IPS-NIHi11 (cell line): ENCODE measurements at places on chromosomes 3 and 15.

GRCh38 chr3:155634121-155634719 is 110.7 kb downstream of the PLCH1 start:
- no peak for DNase-seq

GRCh38 chr15:57432141-57432741 is 55.9 kb downstream of the CGNL1 start:
- peak; percentile 59 for DNase-seq

DNA sequence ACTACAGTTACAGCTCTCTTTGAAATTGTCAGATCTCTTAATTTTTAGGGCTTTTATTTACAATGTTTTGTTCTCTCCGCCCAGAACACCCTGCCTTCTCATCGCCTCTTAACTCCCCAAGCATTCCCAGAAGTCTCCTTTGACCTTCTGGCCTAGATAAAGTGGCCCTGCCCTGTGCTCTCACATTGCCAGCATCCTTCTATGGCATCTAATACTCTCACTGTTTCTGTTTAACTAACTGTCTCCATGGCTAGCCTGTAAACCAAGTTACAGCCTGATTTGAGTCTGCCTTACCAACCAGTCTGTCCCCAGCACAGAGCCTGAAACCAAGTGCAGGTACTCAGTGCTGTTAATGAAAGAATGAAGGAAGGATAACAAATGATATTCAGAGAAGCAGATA is 19.9 kb downstream of the COL8A1 start:
- no peak for DNase-seq

DNA sequence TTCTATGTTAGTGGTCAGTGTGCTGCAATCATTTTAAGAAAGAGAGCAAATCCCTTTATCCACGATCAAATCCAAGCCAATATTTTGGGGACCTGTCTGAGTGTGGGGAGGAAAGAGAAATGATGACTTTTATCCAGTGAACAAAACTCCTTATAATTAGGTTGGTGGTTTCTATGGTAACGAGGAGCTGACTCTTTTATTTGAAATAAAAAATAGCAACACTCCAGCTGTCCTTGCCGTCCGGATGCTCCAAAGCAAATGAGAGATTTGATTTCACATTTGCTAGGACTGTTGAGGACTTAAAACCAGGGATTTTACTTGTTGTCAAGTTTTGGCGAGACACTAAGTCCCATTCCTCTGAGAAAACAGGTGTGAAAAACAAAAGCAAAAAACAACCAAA is 154.0 kb upstream of the PRICKLE2 start:
- no peak for DNase-seq

DNA sequence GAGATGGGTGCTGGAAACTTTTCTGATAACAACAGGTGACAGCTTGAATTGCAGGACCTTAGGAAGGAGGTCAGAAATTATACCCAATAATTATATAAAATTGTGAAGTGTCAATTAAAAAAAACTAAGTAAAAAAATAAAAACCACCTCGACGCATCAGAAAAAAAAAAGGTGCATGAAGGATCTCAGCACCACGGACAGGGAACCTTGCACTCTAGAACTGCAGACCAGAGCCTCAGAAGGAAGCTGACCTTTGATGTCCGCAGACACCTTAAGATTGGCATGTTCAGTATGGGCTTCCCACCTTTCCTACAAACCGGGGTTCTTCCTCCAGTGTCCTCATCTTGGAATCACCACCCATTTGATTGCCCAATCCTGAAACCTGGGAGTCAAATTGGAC is 60.9 kb downstream of the SCN10A start:
- peak; percentile 64 for DNase-seq

- no peak for DNase-seq
These were observed 54.2 kb downstream of the ITGA11 start for GRCh38 chr15:68377766-68378165.

- no peak for DNase-seq
These were observed 50.2 kb downstream of the CHP1 start for GRCh38 chr15:41281236-41281635.

DNA sequence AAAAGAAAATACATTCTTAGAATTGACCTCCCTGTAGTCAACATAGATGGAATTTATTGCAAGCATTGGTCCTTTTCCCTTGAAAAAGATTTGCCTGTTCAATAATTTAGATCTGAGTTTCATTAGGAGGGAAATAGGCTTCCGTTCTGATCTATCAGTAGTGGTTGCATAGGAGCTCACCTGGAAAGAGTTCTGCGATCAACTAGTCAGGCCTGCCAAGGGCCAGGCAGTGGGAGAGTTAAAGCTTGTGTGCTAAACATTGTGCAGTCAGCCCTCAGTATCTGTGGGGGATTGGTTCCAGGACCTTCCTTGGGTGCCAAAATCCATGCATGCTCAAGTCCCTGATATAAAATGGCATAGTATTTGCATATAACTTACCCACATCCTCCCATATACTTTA is 29.6 kb upstream of the IDH2 start:
- DNase-seq: no peak

- no peak for DNase-seq
These were observed 4.0 kb upstream of the PLAAT1 start for GRCh38 chr3:193237030-193237429.

DNA sequence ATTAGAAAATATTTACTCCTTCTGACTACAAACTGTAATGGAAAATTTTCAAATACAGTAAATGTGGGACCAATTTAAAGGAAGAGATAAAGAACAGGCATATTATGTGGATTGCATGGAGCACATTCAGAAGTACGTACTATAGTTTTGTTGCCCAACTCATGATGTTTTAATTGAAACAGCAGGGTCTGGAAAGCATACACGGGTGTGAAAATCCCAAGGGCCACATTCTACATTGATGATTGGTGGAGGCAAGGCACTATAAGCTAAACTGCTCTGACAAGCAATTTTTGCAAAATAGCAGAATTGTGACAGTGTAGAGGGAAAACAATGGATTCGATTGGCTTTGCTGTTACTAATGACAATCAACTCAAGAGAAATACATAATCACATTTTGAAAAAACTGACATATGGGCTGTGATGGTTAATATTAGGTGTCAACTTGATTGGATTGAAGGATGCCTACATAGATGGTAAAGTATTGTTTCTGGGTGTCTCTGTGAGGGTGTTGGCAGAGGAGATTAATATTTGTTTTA is 458.6 kb downstream of the PYDC2 start:
- no peak for DNase-seq

GRCh38 chr3:100650651-100651619 is 41.5 kb downstream of the ADGRG7 start:
- no peak for DNase-seq

DNA sequence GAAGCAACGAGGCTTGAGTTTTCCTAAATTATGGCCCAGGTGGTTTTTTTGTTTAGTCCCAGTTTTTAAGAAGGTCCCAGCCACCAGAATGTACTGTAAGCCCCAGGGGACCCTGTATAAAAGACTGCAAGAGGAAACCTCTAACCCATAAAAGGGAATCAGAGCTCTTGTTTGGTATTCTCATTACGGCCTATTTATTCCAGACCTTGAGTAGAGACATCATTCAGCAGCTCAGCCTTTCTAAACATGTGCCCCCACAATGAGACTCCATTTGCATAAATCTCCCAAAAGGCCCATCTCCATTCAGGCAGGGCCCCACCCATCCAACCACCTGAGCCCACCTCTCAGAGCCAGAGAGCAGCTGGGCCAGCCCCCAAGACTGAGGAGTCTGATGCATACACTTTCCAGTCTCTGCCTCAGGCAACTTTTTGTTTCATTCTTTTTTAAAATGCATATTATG is 25.7 kb downstream of the ZDHHC3 start:
- peak; percentile 57 for DNase-seq

DNA sequence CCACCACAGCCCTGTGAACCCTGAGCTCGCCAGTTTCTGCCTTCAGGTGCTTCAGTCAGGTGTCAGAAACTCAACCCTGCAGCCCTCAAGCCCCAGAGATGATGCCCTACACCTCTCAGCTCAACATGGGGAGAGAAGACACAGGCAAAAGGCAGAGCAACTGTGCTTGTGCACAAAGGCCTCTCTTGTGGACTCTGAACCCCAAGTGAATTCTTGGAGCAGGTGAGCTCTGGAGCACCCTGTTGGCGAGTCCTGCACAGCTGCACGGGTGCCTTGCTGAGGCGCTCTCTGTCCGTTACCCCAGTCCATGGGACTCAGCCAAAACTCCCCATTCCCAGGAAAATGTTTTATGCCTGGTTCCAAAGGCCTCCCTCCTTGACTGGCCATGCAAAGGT is 197.0 kb downstream of the KLF13 start:
- DNase-seq: no peak

GRCh38 chr15:68292967-68293366 is 15.4 kb downstream of the FEM1B start:
- DNase-seq: no peak

DNA sequence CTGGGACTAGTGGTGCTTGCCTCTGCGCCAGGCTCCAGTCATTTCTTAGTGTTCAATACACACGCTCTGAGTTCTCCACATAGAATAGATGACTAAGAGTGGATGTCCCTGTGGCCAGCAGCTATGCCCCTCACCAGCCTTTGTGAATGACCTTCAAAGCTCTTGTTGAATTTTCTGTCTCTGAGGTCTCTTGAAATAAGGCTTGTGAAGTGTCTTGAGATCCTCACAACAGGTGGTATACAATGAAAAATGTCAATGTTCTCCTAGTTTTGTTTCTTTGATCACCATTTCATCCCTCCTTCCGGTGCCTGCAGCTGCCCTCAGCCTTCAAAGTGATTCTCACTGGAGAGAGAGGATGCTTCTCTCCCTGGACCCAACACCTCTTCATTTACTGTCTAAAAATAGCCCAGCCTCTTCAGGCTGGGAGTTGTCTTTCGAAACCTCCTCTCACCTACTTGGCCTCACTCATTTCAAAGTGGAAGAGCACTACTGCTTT is 5.4 kb downstream of the MAPKBP1 start:
- no peak for DNase-seq

DNA sequence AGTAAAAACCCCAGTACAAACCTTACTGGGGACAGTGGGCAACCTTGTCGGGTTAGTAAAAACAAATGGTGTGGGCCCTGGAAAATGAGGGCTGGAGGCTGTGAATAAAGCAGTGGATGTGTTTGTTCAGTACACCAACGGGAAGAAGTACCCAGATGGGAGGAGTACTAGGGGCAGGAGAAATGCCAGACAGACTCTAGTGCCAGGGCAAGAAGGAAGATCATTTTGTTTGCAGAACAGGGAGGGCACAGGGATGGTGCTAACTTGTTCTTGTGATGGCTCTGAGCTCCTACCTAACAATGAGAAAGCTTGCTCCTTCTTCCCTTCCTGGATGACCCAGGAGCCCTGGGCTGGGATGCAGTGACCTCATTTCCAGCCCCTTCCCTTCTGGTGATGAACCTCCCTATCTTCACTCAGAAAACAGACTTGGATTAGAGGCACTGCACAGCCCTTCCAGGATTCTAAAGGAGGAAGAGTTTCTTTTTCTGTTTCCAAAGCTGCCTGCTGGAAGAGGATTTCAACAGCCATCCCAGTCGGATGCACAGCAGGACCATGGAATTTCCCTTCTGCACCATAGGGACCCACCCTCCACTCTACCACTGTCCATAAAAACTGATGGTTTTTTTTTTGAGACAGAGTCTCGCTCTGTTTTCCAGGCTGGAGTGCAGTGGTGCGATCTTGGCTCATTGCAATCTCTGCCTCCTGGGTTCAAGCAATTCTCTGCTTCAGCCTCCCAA is 6.1 kb downstream of the RASSF1 start:
- DNase-seq: no peak

- no peak for DNase-seq
These were observed 55.6 kb upstream of the SKOR1 start for GRCh38 chr15:67769497-67770357.

DNA sequence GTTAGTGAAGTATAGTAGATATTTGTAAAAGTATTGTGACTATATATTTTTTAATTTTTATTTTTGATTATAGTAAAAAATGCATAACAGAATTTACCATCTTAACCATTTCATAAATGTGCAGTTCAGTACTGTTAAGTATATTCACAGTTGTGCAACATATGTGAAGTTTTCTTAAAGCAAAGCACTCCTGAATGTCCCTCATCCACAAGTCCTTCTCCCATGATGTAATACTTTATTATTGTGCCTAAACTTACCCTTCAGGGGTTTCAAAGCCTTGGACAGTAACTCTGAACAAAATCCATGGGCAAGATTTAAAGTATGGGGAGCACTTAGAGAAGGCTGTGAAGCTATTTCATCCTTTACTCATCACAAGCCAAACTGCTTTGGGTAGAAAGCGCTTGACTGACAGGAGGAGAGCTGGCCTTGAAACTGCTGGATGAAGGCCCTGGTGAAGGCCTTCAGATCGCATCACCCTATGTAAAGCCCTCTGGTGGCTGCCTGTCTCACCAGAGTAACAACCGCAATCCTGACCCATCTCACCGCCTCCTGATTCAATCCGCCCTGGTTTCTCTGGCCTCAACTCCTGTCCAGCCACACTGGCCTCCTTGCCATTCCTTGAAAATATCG is 28.0 kb downstream of the LSM3 start:
- peak; percentile 42 for DNase-seq

GRCh38 chr3:187085933-187086332 is 53.4 kb downstream of the RPL39L start:
- DNase-seq: no peak

DNA sequence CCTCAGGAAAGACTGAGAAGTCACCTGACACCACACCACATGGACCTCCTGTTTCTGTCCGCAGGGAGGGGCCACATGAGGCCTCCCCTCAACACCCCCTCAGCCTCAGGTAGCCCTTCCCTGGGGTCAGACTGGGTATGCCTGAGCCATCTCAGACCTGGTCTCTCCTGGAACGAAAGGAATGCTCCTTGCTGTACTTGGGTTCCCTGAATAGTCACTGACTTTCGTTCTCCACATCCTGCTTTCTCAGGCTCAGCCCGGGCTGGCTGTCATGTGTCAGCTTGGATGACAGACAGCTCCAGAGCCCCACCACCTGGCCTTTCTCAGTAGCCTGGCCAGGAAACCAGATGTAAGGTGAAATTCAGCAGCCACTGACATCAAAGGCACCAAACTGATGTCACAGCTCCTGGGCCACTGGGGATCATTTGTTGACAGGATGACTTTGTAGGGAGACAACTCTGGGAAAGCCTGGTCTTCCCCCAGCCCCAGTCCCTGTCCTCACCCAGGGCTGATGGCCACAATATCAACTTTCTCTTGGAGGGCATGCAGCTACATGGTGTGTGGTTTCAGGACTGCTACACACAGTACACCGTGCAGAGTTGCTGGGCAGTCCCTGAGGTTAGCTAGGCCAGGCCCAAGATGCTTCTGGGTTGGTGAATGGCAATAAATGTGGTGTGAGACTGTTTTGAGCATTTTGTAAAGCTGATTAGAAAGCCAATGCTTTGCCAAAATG is 141.4 kb upstream of the MRPS22 start:
- peak; percentile 70 for DNase-seq

- no peak for DNase-seq
These were observed 368.2 kb downstream of the OCA2 start for GRCh38 chr15:27730868-27731267.
